ENCODE measurements at places on chromosomes 4 and X. TPM values are rescaled to one million over a fixed set of nuclear protein-coding genes. Genes with fewer than 3 reads are reported as not detected.

The XAGE5 gene
- not detected for total RNA-seq

The ITIH6 gene
- total RNA-seq: 2.3 TPM

The CHRDL1 gene
- 72.1 TPM for total RNA-seq

The SLBP gene
- 45.1 TPM for total RNA-seq

The NCAPG gene
- total RNA-seq: 0.96 TPM

The TMEM154 gene
- total RNA-seq: 7.2 TPM

The XG gene
- 14.4 TPM for total RNA-seq

The FGD1 gene
- 2.6 TPM for total RNA-seq

The PLP1 gene
- total RNA-seq: 2.2 TPM

DNA sequence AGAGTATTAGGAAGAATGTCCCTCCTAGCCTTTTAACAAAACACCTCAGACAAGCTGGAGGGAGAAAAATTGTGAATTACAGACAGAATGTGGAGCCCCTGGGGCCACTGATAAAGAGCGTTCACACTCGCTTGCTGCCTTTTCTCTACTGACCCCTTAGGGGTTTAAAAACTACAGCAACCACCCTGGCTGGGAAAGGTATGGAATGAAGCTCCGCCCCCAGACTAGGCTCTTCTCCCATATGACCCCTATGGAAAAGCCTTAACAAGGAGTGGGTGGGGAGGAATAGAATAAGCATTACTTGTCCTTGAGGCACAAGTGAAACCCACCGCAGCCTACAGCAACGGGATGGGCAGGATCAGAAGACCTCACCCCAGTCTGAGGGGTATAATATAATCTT is 26.3 kb downstream of the ANKRD50 start:
- no peaks in the 10 kb centered on the region for H3K4me1 ChIP-seq
- H3K36me3 ChIP-seq: no peaks in the 10 kb centered on the region
- H3K27ac ChIP-seq: no peak overlapping the region
- no peaks in the 10 kb centered on the region for H3K27me3 ChIP-seq

- no peaks in the 10 kb centered on the region for H3K4me1 ChIP-seq
- DNase-seq: no peak
- no peaks in the 10 kb centered on the region for H3K36me3 ChIP-seq
Measured at GRCh38 chrX:155094468-155095061, 23.3 kb downstream of the BRCC3 start.

GRCh38 chrX:130771230-130771629 is 131.8 kb downstream of the ENOX2 start:
- peaks cover 4% of the 10 kb centered on the region for H3K27me3 ChIP-seq
- H3K4me1 ChIP-seq: no peaks in the 10 kb centered on the region
- H3K36me3 ChIP-seq: no peaks in the 10 kb centered on the region
- H3K4me3 ChIP-seq: no peak overlapping the region
- no peak overlapping the region for H3K27ac ChIP-seq
- no peak for DNase-seq

GRCh38 chrX:95841863-95842262 is 842.8 kb upstream of the DIAPH2 start:
- no peak for DNase-seq
- no peak overlapping the region for H3K4me3 ChIP-seq
- H3K36me3 ChIP-seq: no peaks in the 10 kb centered on the region
- no peaks in the 10 kb centered on the region for H3K4me1 ChIP-seq

DNA sequence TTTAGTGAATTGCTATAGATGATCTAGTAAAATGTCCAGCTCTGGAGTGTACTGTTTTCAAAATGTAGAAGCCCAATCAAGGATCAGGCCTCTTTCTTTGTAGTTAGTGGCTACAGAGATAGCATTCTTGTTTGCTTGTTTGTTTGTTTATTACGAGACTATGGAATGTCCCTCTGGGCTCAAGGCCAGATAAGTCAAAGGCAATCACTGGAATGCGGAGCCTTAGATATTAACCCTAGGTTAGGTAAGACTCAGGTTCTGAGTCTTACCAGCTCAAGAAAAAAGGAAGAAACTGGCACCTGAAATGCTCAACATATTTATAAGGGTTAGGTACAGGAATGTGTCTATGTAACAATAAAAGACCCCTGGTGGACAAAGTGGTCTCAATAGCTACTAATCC is 261.5 kb downstream of the SLC7A11 start:
- no peak overlapping the region for H3K4me3 ChIP-seq
- H3K4me1 ChIP-seq: no peaks in the 10 kb centered on the region
- no peak for DNase-seq
- H3K27ac ChIP-seq: no peak overlapping the region
- no peaks in the 10 kb centered on the region for H3K36me3 ChIP-seq

DNA sequence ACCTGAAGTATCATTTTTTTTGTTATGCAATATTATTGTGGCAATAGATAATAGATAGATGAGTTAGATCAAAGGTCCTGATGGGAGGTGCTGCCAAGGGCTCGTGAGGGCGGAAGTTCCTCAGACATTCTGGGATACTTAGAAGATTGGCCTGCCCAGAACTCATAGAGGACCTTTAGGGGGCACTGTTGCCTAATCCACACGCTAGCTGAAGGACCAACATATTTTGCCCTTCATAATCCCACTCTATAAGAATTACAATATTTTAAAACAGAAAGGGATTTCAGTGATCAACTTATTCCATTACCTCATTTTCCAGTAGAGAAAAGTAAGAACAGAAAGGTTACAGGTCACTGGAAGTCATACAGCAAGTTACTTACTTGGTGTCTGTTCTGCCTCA is 22.9 kb upstream of the COX7B2 start:
- no peak overlapping the region for H3K4me3 ChIP-seq
- H3K27ac ChIP-seq: no peak overlapping the region

DNA sequence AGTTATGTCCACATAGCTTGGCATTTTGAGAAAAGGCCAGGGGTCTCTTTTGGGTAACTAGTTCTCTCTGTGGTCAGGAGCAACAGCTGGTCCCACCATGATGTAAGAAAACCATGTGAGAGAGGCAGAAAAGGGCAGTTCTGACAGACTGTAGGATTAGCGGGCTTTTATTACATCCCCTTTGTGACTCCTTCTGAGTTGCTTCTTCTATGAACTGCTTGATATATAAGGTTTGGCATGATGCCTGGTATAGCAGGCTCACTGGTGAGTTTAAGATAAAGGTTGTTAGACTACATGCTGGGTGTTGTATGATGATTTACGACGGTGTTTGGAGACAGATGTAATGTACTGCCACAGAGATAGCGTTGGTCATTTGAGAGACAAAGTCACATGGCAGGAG is 2308.1 kb upstream of the AGA start:
- H3K4me1 ChIP-seq: no peaks in the 10 kb centered on the region
- no peaks in the 10 kb centered on the region for H3K36me3 ChIP-seq
- H3K27me3 ChIP-seq: no peaks in the 10 kb centered on the region
- H3K4me3 ChIP-seq: no peak overlapping the region

DNA sequence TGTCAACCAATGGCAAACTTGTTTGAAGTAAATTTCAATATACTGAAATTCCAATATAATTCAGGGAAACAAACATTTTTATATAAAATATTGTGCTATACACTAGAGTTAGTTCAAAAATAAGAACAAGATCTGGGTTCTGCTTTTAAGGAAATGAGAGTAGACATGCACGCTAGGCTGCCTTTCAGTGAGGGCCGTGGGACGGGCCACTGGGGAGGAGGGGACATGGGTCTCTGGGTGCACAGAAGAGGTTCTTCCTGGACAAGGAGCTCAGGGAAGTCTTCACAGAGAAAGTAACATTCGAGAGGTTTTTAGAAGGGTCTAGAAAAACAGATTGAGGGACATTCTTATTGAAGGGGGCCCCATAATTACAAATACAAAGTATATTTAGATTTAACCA is 64.4 kb downstream of the SHROOM3 start:
- H3K4me1 ChIP-seq: no peaks in the 10 kb centered on the region
- no peak overlapping the region for H3K27ac ChIP-seq
- no peaks in the 10 kb centered on the region for H3K27me3 ChIP-seq
- DNase-seq: no peak

DNA sequence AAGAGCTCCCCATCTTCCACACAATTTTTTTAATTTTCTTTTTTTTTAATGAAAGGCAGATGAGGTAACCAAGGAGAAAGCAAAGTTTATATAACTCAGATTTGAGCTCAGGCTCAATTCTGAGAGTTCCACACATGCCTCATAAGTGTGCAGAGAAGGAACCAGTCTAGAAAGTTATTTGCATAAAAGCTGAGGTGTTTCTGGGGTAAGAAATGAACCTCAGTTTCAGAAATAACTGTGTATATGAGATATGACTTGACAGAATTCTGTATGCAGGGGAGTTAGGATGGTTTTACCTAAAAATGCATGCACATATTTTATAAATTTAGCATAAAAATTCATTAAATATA is 51.3 kb downstream of the DTHD1 start:
- H3K4me3 ChIP-seq: no peak overlapping the region
- H3K27ac ChIP-seq: no peak overlapping the region
- no peaks in the 10 kb centered on the region for H3K36me3 ChIP-seq
- no peaks in the 10 kb centered on the region for H3K27me3 ChIP-seq
- no peaks in the 10 kb centered on the region for H3K4me1 ChIP-seq
- DNase-seq: no peak

DNA sequence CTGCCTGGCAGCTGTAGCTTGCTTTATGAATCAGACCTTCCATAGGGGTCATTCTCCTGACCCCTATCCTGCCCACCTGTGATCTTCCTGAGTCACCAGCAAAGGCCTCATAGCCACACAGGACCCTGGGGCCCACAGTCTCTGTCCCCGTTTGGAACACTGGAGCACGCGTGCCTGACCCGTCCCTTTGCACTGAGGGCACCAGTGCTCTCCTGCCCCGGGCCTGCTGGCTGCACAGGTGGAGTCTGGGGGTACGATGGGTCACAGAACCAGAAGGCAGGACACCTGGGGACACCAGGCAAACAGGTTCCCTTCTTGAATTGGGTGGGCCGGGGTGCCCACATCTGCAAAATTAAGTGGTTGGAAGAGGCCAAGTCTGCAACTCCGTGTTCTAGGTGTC is 97.2 kb downstream of the CPZ start:
- no peak overlapping the region for H3K27ac ChIP-seq
- no peak overlapping the region for H3K4me3 ChIP-seq
- H3K27me3 ChIP-seq: no peaks in the 10 kb centered on the region
- no peaks in the 10 kb centered on the region for H3K36me3 ChIP-seq

GRCh38 chrX:13265549-13266132 is 54.2 kb downstream of the ATXN3L start:
- H3K27me3 ChIP-seq: peaks cover 22% of the 10 kb centered on the region
- H3K27ac ChIP-seq: no peak overlapping the region
- H3K4me3 ChIP-seq: no peak overlapping the region
- H3K4me1 ChIP-seq: no peaks in the 10 kb centered on the region
- no peaks in the 10 kb centered on the region for H3K36me3 ChIP-seq

- DNase-seq: no peak
- no peaks in the 10 kb centered on the region for H3K27me3 ChIP-seq
- no peaks in the 10 kb centered on the region for H3K4me1 ChIP-seq
- H3K4me3 ChIP-seq: no peak overlapping the region
- no peak overlapping the region for H3K27ac ChIP-seq
- H3K36me3 ChIP-seq: no peaks in the 10 kb centered on the region
Measured at GRCh38 chr4:118026806-118027205, 7.5 kb upstream of the NDST3 start.

- H3K27ac ChIP-seq: no peak overlapping the region
- DNase-seq: no peak
- H3K4me1 ChIP-seq: no peaks in the 10 kb centered on the region
- no peak overlapping the region for H3K4me3 ChIP-seq
- no peaks in the 10 kb centered on the region for H3K36me3 ChIP-seq
- H3K27me3 ChIP-seq: no peaks in the 10 kb centered on the region
Measured at GRCh38 chr4:38644201-38644600, 19.8 kb upstream of the KLF3 start.

- H3K27me3 ChIP-seq: peaks cover 47% of the 10 kb centered on the region
- H3K4me1 ChIP-seq: no peaks in the 10 kb centered on the region
- no peak for DNase-seq
- H3K36me3 ChIP-seq: no peaks in the 10 kb centered on the region
- no peak overlapping the region for H3K27ac ChIP-seq
Measured at GRCh38 chrX:71992711-71993110, 82.1 kb downstream of the NHSL2 start.

DNA sequence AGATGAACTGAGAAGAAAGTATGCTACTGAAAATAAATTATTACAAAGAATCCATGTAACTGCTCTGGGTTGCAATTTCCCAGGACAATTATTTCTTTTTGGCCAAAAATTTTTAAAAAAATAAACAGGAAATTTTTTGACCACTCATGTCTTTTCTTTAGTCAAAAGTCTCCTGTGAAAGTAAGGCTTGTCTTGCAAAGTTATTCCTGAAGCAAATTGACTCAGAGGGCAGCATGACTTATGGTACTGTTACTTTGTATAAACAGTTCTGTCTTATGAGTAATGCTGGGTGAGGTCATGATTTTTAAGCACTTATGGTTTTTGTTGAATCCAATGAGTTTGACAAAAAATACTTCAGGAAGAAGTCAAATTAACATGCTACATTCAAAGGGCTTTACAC is 292.8 kb upstream of the ARSJ start:
- H3K4me1 ChIP-seq: no peaks in the 10 kb centered on the region
- H3K36me3 ChIP-seq: no peaks in the 10 kb centered on the region
- no peak overlapping the region for H3K4me3 ChIP-seq
- no peaks in the 10 kb centered on the region for H3K27me3 ChIP-seq
- no peak overlapping the region for H3K27ac ChIP-seq

GRCh38 chr4:158894826-158895225 is 126.0 kb downstream of the FNIP2 start:
- H3K27me3 ChIP-seq: no peaks in the 10 kb centered on the region
- H3K4me1 ChIP-seq: no peaks in the 10 kb centered on the region
- DNase-seq: no peak

DNA sequence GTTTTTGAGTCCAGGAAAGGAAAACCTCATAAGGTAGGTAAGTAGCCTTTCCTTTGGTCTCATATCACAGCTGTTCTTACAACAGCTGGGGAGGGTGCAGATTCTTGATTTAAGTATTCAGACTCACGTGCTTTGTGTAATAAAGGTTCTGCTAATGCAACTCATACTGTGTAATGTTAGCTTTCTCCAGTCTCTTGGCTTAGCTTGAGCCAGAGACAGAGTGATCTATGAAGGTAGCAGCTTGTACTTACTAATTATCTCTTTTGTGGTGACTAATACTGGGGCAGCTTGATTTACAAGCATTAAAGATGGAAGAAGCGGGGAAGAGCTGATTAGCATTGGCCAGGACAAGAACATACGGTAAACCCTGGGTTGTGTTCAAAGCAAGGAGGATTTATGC is 80.3 kb downstream of the LNX1 start:
- no peak overlapping the region for H3K4me3 ChIP-seq
- no peaks in the 10 kb centered on the region for H3K36me3 ChIP-seq
- no peak for DNase-seq
- no peaks in the 10 kb centered on the region for H3K4me1 ChIP-seq

DNA sequence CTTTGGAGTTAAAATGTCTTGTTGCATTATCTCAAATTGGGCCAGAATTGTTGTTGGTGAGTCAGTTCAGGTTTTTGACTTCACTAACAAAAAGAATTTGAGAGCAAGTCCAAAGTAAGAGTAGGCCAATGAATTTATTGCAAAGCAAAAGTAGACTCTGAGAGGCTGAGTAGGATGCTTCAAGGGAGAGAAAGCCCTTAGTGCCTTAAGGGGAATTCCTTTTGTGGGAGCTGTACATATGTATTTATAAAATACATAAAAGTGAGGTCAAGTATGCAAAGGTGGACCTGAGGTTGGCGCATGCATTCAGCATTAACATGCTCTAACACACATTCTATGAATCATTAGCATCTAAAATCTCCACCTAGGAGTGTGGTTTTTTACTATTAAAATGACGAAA is 565.4 kb downstream of the GRXCR1 start:
- no peak overlapping the region for H3K27ac ChIP-seq
- H3K36me3 ChIP-seq: no peaks in the 10 kb centered on the region
- no peak for DNase-seq
- H3K4me1 ChIP-seq: no peaks in the 10 kb centered on the region

All from breast epithelium (tissue), 4 donors.